Hematopoietic multipotent progenitor cell treated with erythropoietin and hydrocortisone succinate and interleukin-3 and kit ligand, for 4 days (in vitro differentiated cells): ENCODE measurements at places on chromosomes 2 and 18.

GRCh38 chr2:233980955-233981561 lies 63.9 kb downstream of the TRPM8 start:
- no peak for DNase-seq

- no peak for DNase-seq
Observed at GRCh38 chr2:234672498-234673150, 175.7 kb upstream of the ARL4C start.

- DNase-seq: peak; percentile 58
Observed at GRCh38 chr2:31274401-31275075, 40.6 kb downstream of the EHD3 start.

DNA sequence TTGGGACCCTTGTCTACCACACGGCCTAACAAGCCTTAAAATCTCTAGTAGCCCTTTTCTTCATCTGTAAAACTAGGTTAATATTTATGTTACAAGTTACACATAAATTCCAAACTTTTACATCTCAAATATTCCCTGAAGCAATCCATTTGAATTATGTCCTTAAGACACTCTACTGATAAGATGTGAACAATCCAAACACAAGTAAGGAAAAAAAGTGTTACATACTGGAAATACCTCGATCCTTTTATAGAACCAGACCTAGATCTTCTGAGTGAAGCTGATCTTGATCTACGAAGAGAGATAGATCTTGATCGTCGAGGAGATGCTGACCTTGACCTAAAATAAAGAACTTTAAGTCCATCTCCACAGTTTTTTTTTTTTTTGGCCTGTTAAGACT lies 3.3 kb downstream of the SRSF7 start:
- DNase-seq: no peak

GRCh38 chr18:31301201-31301655 lies 16.7 kb upstream of the DSG1 start:
- DNase-seq: no peak

GRCh38 chr18:59268721-59269562 lies 4.3 kb downstream of the RAX start:
- peak; percentile 77 for DNase-seq

GRCh38 chr2:119204525-119204924 lies 19.1 kb upstream of the STEAP3 start:
- DNase-seq: no peak

- no peak for DNase-seq
Observed at GRCh38 chr2:13597176-13597575, 880.4 kb downstream of the TRIB2 start.

GRCh38 chr2:204472375-204472774 lies 72.9 kb upstream of the PARD3B start:
- DNase-seq: no peak

DNA sequence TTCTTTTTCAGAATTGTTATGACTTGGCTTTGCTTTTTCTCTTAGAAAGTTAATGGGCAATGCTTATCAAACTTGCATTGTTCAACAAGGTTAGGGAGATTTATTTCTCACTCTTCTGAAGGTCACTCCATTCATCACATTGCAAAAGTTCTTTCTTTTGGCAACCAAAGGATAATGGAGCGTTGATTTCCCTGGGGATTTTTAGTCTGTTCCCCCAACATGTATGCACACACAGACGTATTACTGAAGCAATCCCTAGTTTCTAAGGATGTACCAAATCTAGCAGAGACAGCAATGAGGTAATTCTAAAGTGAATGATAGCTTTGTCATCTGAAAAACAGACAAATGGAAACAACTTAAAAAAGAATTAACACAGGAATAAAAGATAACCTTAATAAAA lies 349.1 kb downstream of the NYAP2 start:
- DNase-seq: no peak

DNA sequence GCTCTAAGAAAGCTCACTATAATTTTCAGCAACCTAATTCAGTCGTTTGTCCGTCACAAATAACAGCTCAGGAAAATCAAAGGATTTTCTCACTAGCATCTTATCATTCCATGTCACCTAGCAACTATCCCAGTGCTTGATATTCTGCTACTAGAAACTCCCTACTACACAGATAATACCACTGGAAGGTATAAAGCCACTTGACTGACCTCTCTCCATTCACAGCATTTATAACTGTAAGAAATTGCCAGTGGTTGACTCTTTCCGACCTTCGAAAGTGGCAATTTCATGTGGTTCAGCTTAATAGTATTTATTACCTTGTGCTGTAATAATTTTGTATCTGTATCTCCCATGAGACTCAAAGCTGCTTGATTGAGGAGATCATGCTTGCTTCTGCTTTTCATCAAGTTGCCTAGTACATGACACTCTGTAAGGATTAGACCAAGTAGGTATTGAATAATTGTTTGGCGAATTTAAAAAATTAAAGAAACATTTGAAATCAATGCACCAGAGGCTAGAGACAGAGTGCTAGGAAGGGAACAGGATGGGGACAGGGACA lies 79.6 kb upstream of the TACR1 start:
- no peak for DNase-seq

DNA sequence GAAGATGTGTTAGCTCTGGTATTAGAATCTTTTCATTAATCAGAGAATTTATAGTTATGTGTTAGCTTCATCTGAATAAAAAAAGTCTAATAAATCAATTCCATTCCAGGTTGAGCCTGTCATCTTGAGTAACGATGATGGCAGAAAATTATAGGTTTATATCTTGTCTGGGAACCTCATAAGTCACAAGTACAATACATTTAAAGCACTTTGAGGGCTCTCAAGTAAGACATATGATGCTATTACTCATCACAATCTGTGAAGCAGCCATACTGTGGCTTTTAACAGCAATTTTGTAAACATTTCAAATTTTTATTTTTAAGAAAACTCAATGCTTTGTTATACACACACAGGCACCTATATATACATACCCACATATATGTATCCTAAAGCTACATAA lies 484.1 kb upstream of the VRK2 start:
- DNase-seq: no peak

DNA sequence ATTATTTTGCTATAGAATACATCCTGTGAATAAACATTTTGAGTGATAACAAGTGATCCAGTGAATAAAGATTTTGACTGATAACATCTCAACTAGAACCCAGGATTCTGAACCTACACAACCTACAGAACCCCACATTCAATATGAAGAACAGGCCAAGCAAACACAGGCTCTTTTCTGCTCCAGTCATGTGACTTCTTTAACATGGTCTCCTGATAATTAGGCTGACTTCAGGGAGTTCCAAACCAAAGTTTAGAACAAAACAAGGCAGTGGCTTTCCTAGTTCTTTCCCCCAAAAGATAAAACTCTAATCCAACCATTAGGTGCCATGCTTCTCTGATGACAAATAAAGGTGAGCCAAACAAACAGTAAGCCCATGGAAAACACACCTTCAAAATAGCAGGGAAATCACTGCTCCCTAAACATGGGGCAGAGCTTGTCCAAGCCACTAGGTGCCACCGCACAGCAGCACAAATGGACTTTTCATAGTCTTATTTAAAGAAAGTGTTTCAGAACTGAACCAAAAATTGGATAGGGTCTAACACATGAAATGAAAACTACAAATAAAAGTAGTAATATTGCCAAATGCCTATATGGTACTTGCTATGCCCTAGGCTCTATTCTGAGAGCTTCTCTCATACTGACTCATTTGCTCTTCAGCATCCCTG lies 95.3 kb downstream of the EVA1A start:
- DNase-seq: peak; percentile 5

- DNase-seq: peak; percentile 39
Observed at GRCh38 chr2:98504381-98505109, 59.9 kb downstream of the INPP4A start.

DNA sequence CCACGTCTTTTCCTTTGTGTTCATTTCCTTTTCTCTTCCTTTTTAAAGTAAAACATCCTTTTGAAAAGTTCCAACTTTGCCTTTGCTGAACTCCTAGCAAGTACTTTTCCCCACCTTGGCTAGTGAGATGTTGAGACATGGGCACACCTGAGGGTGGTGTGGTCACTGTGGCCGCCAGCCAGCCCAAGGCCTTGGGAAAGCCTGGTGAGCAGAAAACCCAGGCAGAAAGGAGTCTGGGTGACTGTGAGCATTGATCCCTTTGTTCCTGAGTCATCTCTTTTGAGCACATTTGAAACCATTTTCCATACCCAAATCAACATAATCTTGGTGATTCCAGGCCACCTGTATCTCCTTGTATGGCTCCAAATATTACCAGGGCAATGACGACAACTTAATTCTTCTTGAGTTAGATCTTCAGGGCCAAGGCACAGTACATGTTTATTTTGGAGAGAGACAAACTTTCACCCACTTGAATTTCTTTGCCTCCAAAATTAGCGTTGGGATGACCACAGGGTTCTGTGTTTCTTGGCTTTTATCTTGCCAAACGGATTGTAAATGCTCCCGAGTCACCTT lies 14.5 kb downstream of the EPAS1 start:
- no peak for DNase-seq

DNA sequence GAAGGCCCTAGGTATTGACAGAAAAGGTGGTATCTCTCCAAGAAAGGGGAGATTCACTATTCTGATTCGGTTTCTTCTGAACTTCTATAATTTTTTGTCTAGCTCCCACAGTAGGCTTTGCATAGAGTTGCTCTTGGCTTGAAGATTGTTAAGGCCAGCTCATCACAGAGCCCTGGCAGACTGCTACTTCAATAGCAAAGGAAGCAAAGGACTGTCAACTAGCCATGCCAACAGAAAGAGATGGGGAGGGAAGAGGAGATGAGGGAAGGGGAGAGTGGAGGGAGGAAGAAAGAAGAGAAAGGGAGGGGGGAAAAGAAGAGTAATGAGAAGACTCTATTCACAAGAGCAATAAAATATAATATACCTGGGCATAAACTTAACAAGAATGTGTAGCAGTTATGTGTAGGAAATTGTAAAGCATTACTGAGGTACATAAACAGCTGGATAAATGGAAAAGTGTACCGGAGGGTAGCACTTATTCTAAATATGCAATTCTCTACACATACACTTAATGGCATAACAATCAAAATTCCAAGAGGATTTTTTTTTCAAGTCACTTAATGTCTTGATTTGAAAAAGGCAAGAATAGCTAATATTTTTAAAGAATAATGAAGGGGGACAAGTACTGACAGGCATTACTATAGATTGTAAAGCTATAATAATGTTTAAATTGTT lies 102.5 kb downstream of the LOXHD1 start:
- DNase-seq: no peak

DNA sequence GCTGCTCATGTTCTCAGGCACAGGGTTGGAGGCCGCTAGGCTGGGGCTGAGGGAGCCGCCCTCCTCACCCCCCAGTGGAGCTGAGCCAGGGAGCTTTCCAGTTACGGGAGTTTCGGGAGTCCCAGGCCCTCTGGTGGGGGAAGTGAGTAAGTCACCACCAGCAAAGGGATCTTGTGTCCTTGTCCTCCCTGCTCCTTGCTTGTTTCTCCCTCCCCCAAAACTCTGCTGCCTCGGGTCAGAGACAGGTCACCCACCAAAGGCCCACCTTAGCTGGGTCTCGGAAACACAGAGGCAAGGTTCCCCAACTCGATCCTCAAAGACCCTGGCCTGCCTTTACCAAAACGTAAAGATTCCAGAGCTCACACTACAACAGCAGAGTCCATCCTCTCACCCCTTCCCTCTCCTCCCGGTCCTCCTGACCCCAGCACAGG lies 60.5 kb upstream of the POMC start:
- DNase-seq: peak; percentile 91

GRCh38 chr2:215466097-215466909 lies 30.4 kb upstream of the FN1 start:
- DNase-seq: no peak

GRCh38 chr2:215149060-215149459 lies 10.6 kb upstream of the ABCA12 start:
- no peak for DNase-seq

DNA sequence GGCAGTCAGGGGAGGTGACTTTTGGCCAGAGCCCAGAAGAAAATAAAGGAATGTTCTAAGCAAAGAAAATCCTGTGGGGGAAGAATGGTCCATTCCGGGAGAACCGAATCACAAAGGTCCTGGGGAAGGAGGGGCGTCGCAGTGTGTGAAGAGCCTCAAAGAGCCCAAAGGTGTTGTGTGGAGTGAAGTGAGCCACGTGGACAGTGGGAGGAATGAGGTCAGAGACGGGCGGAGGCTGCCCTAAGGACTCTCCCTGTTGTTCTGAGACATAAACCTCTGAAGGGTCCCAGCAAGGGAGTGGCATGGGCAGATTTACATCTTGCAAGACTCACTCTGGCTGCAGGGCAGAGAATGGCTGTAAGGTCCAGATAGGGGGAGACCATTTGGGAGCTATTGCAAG lies 91.3 kb upstream of the SEC11C start:
- DNase-seq: peak; percentile 6

- no peak for DNase-seq
Observed at GRCh38 chr2:217795067-217795466, 207.7 kb downstream of the TNS1 start.

GRCh38 chr2:35454966-35455638 lies 900.5 kb upstream of the CRIM1 start:
- no peak for DNase-seq

GRCh38 chr2:235472443-235472842 lies 21.4 kb upstream of the AGAP1 start:
- no peak for DNase-seq

DNA sequence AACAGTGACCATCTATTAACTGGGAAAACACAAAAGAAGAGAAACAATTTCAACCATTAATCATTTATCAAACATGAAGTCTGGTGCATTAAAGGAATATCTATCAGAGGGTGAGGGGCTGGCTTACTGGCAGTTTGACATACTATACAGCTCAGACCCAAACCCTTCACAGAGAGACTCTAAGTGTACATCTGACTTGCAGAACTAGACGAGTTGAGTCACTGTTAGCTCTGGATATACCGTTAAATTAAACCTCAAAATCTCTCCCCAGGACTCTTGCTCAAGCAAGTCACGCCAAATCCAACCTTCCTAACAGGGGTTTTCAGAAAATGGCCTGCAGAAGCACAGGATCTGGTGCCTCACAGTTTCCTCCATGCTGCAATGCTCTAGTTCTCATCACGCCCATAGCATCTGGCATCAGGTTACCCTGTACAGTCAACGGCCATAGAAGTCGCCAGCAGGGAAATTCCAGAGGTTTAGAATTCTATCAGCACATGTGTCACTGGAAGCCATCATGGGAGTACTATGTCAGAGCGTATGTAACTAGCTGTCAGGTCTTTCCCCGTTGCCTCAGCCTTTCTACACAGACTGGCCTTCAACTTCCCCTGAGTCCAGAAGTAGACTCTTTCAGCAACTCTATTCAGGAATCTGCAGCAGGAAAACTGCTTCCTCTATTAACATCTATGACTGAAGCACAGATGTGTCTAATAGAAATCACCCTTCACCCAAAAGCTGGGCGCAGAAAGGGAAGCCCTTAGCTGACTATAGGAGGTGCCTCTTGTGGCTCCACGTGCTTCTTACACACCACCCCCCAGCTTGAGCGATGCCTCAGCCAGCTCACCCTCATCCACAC lies 9.3 kb downstream of the TGOLN2 start:
- DNase-seq: no peak
